NCI-H1436 treated with DMSO at 0.1 percent for 48 hours (cell line): ENCODE measurements at places on chromosomes 1 and 21.

DNA sequence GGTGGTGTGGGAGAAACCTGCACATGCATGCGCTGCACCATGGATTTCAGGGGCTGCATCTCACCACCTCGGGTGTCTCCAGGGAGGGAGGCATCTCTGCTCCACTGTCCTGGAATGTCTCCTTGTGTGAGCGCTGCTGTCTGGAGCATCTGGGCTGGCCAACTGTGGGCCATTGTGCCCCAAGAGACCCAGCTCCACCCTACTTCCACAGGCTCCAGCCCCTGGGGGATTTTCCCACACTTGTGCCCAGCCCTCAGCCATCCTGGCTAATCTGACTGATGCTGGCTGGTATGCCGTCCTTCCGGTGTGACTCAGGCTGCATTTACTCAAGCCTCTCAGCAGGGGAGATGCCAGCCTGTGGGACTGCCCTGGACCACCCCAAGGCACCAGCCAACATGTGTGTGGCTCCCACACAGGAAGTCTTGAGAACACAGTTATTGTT, 62.0 kb downstream of the TRIM11 start:
- no peak for DNase-seq

GRCh38 chr1:116661633-116662032, 5.9 kb downstream of the IGSF3 start:
- no peak for DNase-seq

- DNase-seq, result no peak
Observed at GRCh38 chr1:88462488-88463261, 221.4 kb upstream of the PKN2 start.

GRCh38 chr1:104526158-104526795, 776.6 kb downstream of the AMY1C start:
- DNase-seq, result no peak

- DNase-seq, result no peak
Observed at GRCh38 chr1:168977618-168978017, 128.9 kb upstream of the ATP1B1 start.

DNA sequence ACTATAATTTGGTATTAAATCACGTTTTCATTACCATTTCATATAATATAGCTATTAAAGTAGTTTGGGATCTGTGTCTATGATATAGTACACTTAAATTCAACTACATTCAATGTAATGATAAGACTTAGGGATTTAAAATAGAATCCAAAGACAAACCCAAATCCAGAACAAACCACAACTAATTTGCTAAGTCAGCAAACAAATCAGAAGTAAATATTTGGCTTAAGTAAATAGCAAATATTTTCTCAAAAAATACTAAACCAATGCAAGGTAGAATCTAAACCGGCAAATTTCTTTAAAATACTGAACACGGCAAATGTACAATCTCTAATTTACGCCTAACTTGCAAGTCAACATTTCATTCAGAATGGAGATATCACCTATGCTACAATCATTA, 16.8 kb downstream of the YY1AP1 start:
- no peak for DNase-seq

GRCh38 chr21:39737376-39738000, 7.5 kb upstream of the IGSF5 start:
- DNase-seq, result no peak

GRCh38 chr1:212600071-212600915, 8.3 kb upstream of the ATF3 start:
- DNase-seq, result no peak

DNA sequence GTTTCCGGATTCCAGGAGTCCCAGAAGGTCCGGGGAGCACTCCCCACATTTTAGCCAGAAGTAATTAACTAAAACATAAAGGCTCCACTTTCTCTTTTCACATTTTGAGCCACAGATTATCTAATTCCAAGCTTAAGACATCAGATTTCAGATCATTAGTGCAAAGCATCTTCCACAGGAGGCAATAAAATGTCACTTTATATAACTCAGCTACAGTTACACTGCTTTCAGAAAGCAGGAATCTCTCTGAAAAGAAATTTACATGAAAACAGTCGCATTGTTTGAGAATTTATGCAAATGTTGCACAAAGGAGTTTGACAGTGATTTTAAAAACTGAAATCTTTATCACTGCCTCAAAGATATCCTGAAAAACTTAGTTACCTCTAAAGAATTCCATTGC, 99.7 kb downstream of the LMO4 start:
- DNase-seq, result no peak

- DNase-seq, result no peak
Observed at GRCh38 chr21:33856893-33857527, 58.6 kb downstream of the ATP5PO start.

DNA sequence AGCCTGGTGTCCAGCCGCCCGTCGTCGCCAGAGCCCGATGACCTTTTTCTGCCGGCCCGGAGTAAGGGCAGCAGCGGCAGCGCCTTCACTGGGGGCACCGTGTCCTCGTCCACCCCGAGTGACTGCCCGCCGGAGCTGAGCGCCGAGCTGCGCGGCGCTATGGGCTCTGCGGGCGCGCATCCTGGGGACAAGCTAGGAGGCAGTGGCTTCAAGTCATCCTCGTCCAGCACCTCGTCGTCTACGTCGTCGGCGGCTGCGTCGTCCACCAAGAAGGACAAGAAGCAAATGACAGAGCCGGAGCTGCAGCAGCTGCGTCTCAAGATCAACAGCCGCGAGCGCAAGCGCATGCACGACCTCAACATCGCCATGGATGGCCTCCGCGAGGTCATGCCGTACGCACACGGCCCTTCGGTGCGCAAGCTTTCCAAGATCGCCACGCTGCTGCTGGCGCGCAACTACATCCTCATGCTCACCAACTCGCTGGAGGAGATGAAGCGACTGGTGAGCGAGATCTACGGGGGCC, 1.2 kb downstream of the OLIG2 start:
- no peak for DNase-seq

GRCh38 chr1:23007106-23007505, 8.5 kb downstream of the TEX46 start:
- no peak for DNase-seq

DNA sequence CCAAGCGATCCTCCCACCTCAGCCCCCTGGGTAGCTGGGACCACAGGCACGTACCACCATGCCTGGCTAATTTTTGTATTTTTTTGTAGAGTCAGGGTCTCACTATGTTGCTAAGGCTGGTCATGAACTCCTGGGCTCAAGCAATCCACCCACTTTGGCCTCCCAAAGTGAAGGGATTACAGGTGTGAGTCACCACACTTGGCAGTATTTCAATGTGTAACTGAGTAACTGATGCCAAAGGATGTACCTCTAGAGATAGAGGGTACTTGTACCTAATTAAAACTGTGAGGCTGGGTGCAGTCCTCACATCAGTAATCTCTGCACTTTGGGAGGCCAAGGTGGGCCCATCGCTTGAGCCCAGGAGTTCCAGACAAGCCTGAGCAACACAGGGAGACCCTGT, 258.7 kb upstream of the DMRTA2 start:
- no peak for DNase-seq

DNA sequence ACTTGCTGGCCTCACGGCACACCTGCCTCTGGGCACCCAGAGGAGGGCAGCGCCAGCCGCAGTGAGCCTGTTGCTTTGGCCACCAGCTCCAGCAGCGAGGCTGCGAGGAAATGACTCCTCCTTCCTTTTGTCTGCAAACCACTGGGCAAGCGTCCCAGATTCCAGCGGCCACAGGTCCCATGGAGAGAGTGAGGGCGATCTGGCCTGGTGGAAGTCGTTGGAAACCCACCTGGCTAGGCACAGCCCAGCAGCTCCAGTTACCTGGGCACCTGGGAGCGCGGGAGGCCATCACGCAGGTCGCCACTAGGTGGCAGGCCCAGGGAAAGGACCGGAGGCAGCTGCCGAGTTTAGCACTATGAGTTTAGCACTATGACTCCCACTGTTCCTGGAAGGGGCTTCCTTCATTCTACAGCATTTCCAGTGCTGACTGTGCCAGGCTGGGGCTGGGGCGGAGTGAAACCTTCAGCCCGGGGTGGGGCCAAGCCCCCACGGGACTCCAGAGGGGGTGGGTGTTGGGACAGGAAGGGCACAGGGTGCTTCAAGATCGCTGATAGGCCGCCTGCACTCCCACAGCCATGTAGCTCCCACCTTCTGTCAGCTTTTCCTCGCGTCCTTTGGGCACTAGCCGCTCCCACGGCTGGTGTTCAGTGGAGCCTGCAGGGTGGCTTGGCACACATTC, 1.1 kb upstream of the ESPN start:
- DNase-seq, result no peak

GRCh38 chr1:2210084-2210653, 15.6 kb upstream of the FAAP20 start:
- no peak for DNase-seq

DNA sequence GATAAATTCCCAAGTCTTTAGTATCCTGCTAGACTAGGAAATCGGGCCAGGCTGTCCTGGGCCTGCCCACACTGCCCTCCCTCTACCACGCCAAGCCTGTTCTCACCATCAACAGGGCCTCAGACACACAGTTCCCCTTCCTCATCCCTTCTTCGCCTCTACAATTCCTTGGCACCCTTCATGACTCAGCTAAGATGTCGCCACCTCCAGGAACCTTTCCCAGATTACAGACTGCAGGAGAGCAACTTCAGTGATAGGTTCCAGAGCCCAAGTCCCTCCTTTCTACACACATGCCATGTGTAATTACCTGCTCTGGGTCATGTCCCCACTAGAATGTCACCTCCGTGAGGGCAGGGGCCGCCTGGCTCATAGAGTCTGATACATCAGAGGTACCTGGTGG, 3.3 kb downstream of the RIMS3 start:
- no peak for DNase-seq

- DNase-seq, result no peak
Observed at GRCh38 chr1:240646571-240647240, 34.8 kb upstream of the GREM2 start.

- no peak for DNase-seq
Observed at GRCh38 chr21:39686646-39687468, 58.1 kb upstream of the IGSF5 start.

DNA sequence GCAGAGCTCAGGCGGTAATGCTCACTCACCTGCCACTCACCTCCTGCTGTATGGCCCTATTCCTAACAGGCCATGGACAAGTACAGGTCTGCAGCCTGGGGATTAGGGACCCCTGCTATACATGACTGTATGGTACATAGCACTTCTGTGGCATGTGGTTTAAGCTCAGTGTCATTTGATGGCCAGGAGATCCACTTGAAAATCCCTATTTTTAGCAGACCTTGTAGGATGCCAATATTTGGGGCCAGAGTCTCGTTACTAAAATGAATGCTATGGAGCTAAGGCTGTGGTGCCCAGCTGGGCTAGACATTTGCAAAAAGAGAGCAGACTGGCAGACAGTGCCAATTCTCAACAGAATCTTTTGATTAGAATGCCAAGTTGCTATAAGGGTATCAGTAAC, 1.7 kb upstream of the ANGPTL7 start:
- DNase-seq, result no peak

DNA sequence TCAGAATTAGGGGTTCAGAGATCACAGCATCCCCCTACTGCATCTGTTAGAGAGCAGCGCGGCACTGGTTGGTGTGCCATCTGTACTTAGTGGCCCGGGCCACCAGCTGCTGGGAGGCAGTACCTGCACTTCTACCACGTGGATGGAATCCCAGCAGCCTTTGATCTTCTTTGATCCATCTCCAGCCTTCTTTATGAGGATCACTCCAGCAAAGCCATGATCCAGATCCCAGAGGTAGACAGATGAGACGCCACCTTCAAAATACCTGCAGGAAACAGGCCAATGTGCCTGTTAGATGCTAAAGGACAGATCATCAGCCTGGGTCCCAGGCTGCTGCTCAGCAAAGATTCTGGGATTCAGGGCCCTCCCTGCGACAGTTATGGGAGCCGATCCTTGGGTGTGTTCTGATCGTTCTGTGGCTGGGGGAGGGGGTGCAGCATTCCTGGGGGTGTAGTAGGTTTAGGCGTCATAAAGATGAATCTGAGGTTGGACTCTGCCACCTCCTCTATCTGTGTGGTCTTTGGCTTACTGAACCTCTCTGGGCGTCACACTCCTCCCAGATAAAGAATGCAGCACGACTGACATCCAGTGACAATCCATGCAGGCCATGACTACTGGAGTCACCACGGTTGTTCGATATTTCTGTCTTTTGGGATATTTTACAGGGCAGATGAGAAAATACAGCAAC, 45.3 kb downstream of the SLC66A1 start:
- no peak for DNase-seq

DNA sequence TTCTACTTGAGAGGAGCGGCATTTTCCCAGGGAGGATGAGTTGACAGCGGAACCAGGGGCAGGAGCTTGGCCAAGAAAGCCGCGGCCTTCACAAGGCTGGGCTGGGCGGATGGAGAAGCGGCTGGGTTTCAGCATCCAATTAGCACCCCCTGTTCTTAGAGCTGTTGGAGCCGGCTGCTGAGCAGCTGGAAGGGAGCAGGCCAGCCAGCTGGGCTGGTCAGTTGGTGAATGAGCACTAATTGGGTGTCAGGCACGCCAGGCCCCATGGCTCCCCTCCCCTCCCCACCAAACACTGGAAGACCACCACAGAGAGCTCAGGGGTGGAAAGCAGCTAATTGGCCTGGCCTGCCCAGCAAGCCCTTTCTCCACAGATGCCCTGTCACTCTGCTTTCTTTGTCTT, 245.6 kb downstream of the RRAGC start:
- DNase-seq, result no peak

- DNase-seq, result no peak
Observed at GRCh38 chr1:232995189-232995588, 44.8 kb downstream of the NTPCR start.

- DNase-seq, result no peak
Observed at GRCh38 chr1:174407665-174408064, 40.1 kb upstream of the GPR52 start.

DNA sequence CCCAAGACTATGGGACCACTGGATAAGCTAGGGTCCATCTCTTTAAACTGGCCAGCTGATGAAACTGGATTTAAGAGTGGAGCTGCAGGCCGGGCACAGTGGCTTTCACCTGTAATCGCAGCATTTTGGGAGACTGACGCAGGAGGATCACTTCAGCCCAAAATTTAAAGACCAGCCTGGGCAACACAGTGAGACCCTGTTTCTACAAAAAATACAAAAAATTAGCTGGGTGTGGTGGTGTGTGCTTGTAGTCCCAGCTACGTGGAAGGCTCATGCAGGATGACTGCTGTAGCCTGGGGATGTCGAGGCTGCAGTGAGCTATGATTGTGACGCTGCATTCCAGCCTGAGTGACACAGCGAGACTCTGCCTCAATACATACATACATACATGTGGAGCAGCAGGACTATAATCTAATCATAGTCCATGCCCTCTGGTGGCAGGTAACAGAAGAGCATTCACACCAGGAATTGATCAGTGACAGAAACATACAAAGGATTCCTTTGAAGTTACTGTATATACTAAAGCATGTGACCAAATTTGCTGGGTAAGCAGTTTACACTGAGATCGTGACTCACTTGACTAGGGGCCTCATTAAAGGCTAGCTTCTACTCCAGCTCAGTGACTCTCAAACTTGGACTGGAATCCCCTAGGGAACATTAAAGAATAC, 101.5 kb upstream of the SLFNL1 start:
- no peak for DNase-seq

- no peak for DNase-seq
Observed at GRCh38 chr1:112702067-112702395, 4.9 kb downstream of the RHOC start.

GRCh38 chr1:36516372-36517010, 33.8 kb upstream of the CSF3R start:
- DNase-seq, result peak; percentile 34
